Stimulated activated CD4-positive, alpha-beta T cell treated with anti-CD3 and anti-CD28 coated beads, Interleukin-4, amount 100 ng/mL, for 1 hour (primary cell): ENCODE measurements at places on chromosomes 4 and X.

- no peak for DNase-seq
Observed at GRCh38 chr4:33837043-33837838, 2407.1 kb downstream of the ARAP2 start.

DNA sequence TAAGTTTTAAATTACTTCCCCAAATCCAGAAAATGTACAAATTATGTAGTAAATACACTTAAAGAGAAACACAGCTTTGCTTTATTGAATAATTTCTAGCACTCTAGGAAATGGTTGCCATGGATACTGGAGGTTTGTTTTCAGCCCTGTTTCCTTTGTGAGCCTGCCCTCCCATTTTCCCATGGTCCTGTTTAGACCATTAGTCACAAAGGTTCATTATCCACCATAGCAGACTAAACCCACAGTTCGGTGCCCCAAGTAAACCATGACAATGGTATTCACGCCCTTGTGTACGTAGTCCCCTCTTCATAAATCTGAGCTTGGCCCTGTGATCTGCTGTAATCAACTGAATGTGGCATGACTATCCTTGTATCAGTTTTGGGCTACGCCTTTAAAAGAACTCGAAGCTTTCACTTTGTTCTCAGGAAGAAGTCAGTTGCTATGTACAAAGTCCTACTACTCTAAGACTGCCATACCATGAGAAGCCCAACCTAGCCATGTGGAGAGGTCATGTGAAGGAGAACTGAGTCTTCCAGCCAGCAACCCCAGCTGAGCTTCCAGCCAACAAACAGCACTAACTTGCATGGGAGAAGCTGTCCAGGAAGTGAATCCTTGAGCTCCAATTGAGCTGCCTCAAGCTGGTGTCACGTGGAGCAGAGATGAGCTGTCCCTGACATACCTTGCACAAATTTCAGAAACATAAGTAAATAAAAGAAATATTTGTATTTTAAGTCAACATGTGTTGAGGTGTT is 300.4 kb downstream of the LDB2 start:
- DNase-seq: no peak

GRCh38 chr4:6802025-6802424 is 19.5 kb downstream of the KIAA0232 start:
- no peak for DNase-seq

DNA sequence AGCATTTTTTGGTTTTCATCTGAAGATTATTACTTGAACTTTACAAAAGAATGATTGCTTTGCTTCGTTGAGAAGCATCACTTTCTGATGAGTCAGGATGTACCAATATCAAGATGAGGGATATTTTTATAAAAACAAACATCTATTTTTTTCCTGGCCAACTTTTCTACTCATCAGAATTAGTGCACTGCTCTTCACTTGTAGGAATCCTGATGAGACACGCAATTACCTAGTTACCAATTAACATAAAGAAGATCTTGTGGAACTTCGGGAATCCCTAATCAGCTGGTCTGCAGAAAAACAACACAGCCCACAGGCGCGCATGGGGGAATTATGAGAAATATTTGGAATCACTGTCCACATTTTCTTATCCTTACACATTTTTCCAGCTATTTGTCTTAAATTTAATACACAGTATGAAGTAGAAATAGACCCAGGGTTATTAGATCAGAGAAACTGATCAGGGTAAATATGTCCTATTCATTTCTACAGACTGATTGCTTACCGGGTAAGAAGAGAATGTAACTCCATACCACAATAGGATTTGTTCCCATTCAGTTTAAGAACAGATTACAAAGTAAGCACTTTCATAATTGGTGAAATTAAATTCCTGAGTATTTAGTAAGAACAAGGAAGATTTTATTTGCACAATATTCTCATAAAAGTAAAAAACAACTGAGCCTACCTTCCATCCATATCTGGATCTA is 50.9 kb downstream of the MFAP3L start:
- DNase-seq: no peak

DNA sequence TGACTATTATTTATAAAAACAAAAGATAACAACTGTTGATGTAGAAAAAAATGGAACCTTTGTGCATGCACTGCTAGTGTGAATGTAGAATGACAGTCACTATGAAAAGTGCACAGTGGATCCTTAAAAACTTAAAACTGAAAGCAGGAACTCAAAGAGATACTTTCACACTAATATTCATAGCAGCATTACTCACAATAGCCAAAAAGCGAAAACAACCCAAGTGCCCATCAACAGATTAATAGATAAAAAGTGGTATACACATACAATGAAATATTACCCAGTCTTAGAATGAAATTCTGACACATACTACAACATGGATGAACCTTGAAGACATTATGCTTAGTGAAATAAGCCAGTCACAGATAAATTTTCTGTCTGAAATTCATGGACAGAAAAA is 23.8 kb downstream of the CENPC start:
- DNase-seq: no peak

- no peak for DNase-seq
Observed at GRCh38 chrX:65607070-65607742, 60.2 kb upstream of the MSN start.

DNA sequence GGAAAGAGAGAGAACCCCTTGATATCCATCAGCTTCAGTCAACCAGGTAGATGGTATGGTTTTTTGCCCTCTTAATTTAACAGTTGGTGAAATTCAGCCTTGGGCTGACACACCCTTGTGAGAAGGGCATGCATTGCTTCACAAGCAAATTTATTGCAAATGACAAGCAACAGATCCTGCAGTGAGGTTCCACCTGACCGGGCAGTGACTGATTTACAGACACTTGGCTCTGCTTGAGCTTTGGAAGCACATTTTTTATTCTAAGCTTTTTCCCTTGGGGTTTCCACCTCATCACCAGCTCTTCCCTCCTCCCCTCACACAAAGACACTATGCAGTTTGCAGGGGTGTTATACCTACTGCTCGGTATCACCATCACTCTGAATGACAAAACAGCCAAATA is 28.3 kb upstream of the SERTM2 start:
- DNase-seq: no peak

GRCh38 chr4:7844594-7844991 is 95.1 kb downstream of the AFAP1 start:
- no peak for DNase-seq

GRCh38 chr4:138788857-138789256 is 226.7 kb upstream of the NOCT start:
- DNase-seq: no peak

DNA sequence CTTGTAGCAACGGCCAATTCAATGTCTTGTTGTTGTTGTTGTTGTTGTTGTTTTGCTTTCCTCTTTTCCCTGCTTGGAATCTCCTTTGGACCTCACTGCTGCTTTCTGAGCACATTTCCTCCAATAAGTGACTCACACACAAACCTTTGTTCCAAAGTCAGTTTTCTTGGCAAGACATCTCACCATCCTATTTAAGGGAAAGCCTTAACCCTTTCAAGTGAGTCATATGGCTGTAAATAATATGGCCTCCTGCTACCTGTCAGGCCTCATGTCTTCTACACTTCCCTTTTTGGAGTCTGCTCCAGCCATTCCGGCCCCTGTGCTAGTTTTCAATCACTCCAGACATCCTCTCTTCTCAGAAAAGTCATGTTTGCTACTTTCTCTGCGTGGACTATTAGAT is 79.5 kb upstream of the MAGEB10 start:
- DNase-seq: no peak

DNA sequence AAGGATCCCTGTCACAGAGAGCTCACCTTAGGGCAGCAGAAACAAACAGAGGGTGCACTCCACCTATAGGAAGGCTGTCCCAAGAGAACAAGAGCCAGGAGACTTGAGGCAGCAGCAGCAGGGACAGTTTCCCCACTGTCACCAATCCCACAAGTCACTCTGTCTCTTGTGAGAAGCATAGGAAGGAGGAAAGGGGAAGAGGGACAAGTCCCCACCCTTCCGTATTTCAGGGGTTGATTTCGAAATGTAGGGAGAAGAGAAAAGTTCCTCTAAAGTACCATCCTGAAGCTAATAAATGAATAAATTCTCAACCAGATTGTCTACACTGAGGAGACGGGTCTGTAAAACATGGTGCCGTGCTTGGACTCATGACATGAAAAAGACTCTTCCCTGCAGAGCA is 9.5 kb upstream of the TLR8 start:
- DNase-seq: no peak

GRCh38 chrX:38985375-38985774 is 184.1 kb downstream of the MID1IP1 start:
- no peak for DNase-seq

DNA sequence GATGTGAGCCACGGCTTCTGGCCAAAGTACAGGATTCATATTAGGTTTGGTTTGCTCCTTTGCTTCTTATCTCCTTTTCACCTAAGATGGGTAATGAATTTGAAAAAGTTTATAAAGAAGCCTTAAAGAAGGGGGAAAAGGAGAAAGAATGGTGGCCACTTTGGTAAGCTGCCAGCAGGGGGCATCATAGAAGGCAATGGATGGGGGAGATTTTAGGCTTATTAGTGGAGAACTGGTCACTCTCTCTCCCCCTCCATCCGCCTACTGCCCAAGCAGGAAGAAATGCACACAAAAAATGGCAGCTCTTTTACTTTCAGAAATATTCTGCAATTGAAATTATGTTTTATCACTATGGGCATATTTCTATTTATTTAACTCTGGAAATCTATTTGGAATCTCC is 32.0 kb downstream of the SPARCL1 start:
- peak; percentile 9 for DNase-seq

DNA sequence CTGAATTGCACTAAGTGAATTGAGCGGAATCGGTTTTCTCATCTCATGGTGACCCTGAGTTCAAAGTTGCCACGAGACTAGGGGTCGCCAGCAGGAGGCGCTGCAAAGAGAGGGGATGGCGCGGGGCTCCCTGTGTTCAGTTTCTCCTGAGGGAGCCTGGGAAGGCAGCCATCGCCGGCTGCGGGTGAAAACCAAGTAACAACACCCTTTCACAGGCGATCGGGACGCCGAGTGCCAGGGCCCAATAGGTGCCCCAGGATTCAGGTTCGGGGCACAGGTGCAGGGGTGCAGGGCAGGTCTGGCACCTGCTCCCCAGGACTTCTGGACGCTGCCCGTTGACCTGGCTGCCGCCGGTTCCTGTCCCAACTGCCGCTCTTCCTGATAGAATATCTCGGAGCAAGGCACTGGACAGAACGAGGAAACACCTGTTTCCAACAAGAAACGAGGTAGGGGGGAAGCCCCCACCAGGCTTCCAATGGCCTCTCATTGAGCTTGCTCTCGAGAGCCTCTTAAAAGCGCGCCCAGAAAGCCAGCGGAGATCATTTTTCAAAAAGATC is 1.1 kb upstream of the FGF16 start:
- peak; percentile 6 for DNase-seq

GRCh38 chr4:11423465-11423864 is 5.2 kb downstream of the HS3ST1 start:
- DNase-seq: no peak

GRCh38 chr4:163111588-163111987 is 55.1 kb downstream of the NAF1 start:
- no peak for DNase-seq

- no peak for DNase-seq
Observed at GRCh38 chr4:110087070-110087708, 111.2 kb downstream of the ELOVL6 start.

DNA sequence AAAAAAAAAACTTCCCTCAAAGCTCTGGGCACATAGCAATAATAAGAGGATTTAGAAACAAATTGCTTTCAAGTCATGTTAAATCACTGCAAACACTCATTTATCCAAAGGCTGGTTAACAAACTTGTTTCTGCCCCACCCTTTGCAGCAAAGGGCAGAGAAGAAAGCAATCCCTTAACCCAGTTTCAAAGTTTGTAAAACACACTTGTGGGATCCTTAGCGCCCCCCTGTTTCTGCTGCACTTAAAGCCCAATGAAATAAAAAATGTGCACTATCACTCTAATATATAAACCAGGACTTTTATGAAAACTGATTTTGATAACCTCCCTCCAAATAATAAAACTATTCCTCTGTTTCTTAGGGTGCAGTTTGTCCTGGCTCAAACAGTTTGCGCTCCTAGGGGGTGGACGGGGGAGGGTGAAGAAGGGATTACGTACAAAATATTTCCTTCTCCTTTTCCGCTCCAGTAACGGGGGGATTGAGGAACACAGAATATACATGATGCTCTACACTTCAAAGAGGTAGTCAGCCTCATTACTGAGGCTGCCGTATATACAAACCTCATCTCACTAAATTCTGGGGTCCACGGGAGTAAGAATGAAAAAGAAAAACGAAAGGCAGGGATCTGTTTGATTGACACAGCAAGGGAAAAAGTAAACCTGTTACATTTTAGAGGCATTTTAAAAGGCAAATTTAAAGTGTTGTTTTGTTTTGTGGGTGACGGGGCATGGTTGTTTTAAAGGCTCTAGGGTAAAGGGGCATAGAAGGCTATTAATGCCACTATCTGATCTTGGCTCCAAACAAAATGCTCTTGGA is 3.1 kb upstream of the PCDH10 start:
- no peak for DNase-seq

GRCh38 chr4:35879479-35879878 is 364.8 kb downstream of the ARAP2 start:
- no peak for DNase-seq

- no peak for DNase-seq
Observed at GRCh38 chrX:129006491-129006890, 516.8 kb downstream of the SMARCA1 start.

DNA sequence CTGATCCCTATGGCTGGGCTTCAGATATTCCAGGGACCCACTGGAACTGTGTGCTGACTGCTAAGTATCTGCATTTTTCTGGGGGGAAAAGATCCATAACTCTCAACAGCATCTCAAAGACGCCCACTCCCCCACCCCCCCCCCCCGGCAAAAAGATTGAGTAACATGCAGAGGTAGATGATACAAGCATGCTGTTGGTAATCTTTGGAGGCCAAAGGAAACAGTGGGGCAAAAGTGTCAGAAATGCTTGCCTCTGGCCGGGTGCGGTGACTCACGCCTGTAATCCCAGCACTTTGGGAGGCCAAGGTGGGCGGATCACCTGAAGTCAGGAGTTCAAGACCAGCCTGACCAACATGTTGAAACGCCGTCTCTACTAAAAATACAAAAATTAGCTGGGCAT is 12.2 kb downstream of the XPNPEP2 start:
- DNase-seq: no peak

GRCh38 chr4:19298998-19299397 is 952.7 kb upstream of the SLIT2 start:
- DNase-seq: no peak

DNA sequence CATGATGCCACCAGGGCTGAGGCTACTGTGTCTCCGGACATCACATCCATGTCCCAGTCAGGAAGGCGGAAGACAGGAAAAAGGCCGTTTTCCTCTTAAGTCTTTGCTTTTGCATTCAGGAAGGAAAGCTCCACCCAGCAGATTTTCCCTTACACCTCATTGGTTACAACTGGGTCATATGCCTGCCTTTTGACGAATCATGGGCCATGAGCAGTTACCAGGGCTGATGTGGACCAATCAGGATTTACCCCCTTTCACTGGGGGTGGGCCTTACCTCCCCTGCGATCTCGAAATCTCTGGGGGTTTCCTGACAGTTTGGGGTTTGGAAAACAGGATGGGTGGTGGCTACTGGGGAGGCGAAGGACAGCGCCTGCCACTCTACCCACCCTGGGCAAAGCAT is 52.5 kb upstream of the GRPEL1 start:
- DNase-seq: no peak

- no peak for DNase-seq
Observed at GRCh38 chr4:42452823-42453222, 55.5 kb downstream of the SHISA3 start.
